ENCODE measurements at places on chromosomes 7 and 10. TPM values are rescaled to one million over a fixed set of nuclear protein-coding genes. Genes with fewer than 3 reads are reported as not detected.

DNA sequence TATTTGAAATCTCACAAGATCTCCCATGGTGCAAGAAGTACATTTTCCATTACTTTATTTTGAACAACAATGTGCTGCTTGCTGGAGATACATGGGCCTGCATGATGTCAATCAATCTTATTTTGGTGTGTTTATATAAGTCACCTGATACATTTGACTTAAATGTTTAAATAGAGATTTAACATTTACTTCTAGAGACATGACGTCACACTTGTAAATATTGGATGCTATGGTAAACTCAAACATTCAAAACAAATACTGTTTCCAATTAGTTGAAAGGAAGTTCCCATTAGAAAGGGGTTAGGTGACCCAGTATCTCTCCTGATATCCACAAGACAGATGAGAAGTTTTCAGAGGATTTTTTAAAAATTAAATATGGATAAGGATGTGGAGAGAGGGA is 214.5 kb downstream of the NSUN6 start:
- H3K27ac ChIP-seq: no peak overlapping the region
- no peaks in the 10 kb centered on the region for H3K36me3 ChIP-seq
- H3K27me3 ChIP-seq: no peaks in the 10 kb centered on the region
- H3K4me1 ChIP-seq: no peaks in the 10 kb centered on the region
- no peak for DNase-seq

GRCh38 chr10:117458571-117458970 is 83.3 kb upstream of the PDZD8 start:
- no peaks in the 10 kb centered on the region for H3K36me3 ChIP-seq
- H3K4me3 ChIP-seq: no peak overlapping the region
- no peak for DNase-seq
- peaks cover 3% of the 10 kb centered on the region for H3K4me1 ChIP-seq
- no peaks in the 10 kb centered on the region for H3K27me3 ChIP-seq

DNA sequence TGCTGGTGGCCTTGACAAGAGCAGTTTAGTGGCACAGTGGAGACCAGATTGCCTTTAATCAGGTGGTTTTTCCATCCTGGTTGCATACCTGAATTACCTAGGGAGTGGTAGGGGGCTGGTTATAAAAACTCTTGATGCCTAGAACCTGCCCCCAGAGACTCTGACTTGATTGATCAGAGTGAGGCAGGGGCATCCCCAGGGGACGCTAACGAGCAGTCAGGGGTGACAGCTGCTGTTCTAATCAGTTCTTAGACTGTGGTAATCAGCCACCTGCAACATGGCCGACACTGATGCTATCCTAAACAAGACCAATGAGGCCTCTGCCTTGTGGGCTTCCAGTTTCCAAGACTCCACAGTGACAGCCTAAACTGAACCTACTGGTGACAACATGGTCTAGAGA is 2.0 kb upstream of the OPALIN start:
- no peaks in the 10 kb centered on the region for H3K36me3 ChIP-seq
- H3K4me1 ChIP-seq: no peaks in the 10 kb centered on the region
- no peaks in the 10 kb centered on the region for H3K27me3 ChIP-seq

FFAR4 gene
- not detected for total RNA-seq

All from endodermal cell (in vitro differentiated cells).